ENCODE measurements at places on chromosomes 2 and 18.

DNA sequence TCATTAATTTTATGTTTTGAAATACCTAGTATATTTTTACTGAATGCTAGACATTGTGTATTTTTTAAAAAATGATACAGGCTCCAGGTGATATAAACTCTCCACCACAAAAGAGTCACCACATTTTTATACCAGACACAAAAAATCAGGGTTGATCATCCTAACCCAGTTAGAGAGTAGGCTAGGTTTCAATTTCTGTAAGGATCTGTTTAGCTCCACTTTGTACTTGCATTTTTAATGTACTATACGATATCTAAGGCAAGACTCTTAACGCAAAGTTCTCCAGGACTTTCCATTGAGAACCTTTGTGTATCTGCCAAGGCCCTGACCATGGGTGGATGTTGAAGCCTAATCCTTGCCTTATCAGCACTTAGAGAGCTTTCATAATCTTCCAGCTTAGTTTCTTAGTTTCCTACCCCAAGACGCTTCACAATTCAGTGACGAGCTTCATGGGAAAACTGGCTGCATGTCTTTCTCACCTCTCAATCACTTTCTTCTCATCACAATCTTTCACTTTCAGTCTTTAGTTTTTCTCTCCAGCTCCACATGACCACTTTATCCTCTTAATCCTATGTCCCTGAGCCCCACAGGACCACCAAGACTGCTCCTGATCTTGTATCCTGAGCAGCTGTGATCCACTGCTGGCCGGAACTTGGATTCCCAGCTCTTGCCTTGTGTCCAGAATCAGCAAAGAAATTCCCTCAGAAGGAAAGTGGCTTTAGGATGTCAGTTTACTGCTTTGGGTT, 635.8 kb downstream of the RNF144A start:
- H3K4me1 ChIP-seq = no peaks in the 10 kb centered on the region
- no peak overlapping the region for H3K4me3 ChIP-seq
- no peak for DNase-seq

GRCh38 chr2:154142480-154142879, 270.8 kb downstream of the GALNT13 start:
- no peaks in the 10 kb centered on the region for H3K27me3 ChIP-seq
- H3K4me1 ChIP-seq = no peaks in the 10 kb centered on the region
- H3K4me3 ChIP-seq = no peak overlapping the region

DNA sequence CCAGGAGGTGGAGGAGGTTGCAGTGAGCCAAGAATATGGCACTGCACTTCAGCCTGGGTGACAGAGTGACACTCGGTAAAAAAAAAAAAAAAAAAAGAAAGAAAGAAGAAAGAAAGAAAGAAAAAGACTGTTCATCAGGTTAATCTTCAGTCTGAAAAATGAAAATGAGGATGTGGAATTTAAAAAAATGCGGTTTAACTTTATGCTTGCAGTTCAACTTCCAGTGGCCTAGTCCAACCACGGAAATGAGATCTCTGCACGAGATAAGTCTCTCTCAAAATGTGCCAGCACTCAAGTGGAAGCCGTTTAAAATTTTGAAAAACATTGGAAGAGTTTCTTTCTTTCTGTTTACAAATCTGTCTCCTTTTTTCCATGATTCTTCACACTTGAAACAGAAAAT, 112.1 kb downstream of the DOCK10 start:
- no peaks in the 10 kb centered on the region for H3K36me3 ChIP-seq
- peaks cover 82% of the 10 kb centered on the region for H3K4me1 ChIP-seq
- no peak overlapping the region for H3K4me3 ChIP-seq

GRCh38 chr2:20225294-20226151, 593 bp upstream of the SDC1 start:
- peak overlapping the region; percentile 73 for H3K4me3 ChIP-seq
- H3K27ac ChIP-seq = peak overlapping the region; percentile 94
- H3K27me3 ChIP-seq = no peaks in the 10 kb centered on the region
- peaks cover 32% of the 10 kb centered on the region for H3K4me1 ChIP-seq
- no peak for DNase-seq

GRCh38 chr2:191355170-191355758, 110.1 kb downstream of the MYO1B start:
- H3K27ac ChIP-seq = no peak overlapping the region
- H3K4me1 ChIP-seq = no peaks in the 10 kb centered on the region
- H3K4me3 ChIP-seq = no peak overlapping the region
- no peaks in the 10 kb centered on the region for H3K27me3 ChIP-seq
- no peak for DNase-seq
- no peaks in the 10 kb centered on the region for H3K36me3 ChIP-seq

DNA sequence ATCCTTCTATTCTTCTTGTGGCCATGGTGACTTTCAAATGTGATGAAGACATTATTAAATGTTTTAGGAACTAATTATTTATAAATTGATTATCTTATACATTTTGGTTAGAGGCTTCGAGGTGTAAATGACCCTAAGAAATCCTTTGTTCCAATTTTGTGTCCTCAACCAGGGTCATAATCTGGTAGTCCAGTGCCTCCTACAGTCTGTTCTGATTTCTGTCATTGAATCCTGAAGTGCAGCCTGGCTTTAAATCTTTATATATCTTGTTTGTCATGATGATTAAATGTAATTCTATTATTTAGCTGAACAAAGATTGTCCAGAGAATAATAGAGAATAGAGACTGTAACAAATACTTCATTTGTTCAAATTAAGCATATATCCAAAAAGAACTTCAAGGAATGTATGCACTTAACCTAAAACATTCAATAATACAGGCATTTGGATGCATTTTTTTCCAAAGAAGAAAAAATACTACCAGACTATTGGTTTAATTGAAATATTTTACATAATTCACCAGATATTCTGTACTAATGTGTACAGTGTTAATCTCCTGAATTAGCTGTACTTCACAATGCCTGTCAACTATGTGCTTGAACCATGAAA, 89.8 kb downstream of the PRPF40A start:
- H3K27ac ChIP-seq = no peak overlapping the region
- no peaks in the 10 kb centered on the region for H3K27me3 ChIP-seq
- peaks cover 22% of the 10 kb centered on the region for H3K36me3 ChIP-seq
- DNase-seq = no peak

DNA sequence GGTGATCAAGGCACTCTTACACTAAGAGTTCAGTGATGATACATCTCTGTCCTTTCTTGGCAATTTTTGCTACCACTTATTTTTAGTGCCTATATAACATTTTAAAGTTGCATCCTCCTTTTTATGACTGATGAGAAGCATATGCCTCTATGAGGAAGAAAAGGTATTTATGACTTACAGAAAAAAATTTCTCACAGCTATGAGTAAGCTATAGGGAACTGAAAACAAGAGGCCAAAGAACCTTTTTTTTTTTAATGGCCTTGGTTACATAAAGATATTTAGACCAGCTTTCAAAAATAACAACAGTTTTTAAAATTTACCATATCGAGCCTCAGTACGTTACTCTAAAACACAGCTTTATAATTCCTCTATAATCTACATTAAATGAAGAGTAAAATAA, 21.3 kb downstream of the MBD5 start:
- H3K36me3 ChIP-seq = no peaks in the 10 kb centered on the region
- H3K4me1 ChIP-seq = no peaks in the 10 kb centered on the region
- no peak overlapping the region for H3K4me3 ChIP-seq

DNA sequence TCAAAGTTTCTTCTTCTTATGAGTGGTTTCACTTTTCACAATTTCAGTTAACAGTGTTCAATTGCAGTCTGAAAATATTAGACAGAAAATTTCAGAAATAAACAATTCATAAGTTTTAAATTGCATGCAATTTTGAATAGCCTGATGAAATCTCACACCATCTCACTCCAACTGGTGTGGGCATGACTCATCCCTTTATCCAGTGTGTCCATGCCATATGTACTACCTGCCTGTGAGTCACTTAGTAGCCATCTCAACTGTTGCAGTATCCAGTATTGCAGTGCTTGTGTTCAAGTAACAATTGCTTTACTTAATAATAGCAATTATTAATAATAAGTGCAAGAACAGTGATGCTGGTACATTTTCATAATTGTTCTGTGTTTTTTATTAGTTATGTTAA, 1202.5 kb downstream of the DSC3 start:
- H3K27me3 ChIP-seq = no peaks in the 10 kb centered on the region
- H3K4me1 ChIP-seq = no peaks in the 10 kb centered on the region
- DNase-seq = no peak
- H3K4me3 ChIP-seq = no peak overlapping the region

DNA sequence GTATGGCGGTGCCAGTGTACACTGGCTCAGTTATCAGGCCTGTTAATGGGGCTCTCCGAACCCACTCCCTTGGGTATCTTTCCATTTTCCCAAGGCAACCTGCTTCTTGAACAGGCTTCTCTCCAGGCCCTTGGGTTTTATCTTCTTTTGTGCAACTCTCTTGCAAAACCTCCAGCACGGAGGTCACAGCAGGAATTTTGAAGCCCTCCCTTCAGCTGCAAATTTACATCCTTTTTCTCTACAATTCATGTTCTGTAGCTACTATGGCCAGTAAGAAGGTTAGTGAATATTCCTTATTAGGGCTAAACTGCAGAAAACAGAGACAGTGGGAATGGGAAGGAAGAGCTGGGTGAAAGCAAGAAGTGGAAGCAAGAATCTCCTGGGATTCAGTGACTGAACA, 10.4 kb upstream of the NPAS2 start:
- H3K4me3 ChIP-seq = no peak overlapping the region
- no peaks in the 10 kb centered on the region for H3K27me3 ChIP-seq
- no peaks in the 10 kb centered on the region for H3K4me1 ChIP-seq
- H3K27ac ChIP-seq = no peak overlapping the region
- H3K36me3 ChIP-seq = no peaks in the 10 kb centered on the region

GRCh38 chr2:38065502-38066135, 10.3 kb downstream of the CYP1B1 start:
- no peak overlapping the region for H3K4me3 ChIP-seq
- no peaks in the 10 kb centered on the region for H3K4me1 ChIP-seq
- H3K27me3 ChIP-seq = no peaks in the 10 kb centered on the region
- no peaks in the 10 kb centered on the region for H3K36me3 ChIP-seq

GRCh38 chr18:45715212-45715780, 8.7 kb upstream of the SLC14A1 start:
- no peak for DNase-seq
- no peaks in the 10 kb centered on the region for H3K27me3 ChIP-seq
- no peaks in the 10 kb centered on the region for H3K4me1 ChIP-seq
- no peaks in the 10 kb centered on the region for H3K36me3 ChIP-seq
- H3K27ac ChIP-seq = no peak overlapping the region

- H3K27ac ChIP-seq = no peak overlapping the region
- H3K36me3 ChIP-seq = no peaks in the 10 kb centered on the region
These were observed 1144.7 kb upstream of the PIK3C3 start for GRCh38 chr18:40810372-40810771.

DNA sequence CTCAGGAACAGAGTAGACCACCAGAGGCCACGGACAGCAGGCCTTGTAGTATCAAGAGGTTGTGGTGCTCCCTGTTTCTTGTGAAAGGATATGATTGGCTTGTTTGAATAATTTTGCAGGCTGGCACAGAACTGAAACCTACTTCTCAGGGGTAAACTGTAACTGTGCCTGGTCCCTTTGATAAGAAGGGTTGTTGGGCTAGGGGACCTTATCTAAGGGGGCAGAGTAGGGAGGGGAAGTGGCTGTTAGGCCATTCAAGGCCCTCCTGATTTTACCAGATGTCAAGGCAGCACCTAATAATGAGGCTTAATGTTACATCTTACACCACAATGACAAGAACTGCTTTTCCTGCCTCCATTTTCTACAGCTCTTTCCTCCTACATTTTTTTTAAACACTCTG, 45.6 kb downstream of the GPR39 start:
- H3K4me1 ChIP-seq = no peaks in the 10 kb centered on the region
- DNase-seq = no peak
- H3K36me3 ChIP-seq = no peaks in the 10 kb centered on the region

DNA sequence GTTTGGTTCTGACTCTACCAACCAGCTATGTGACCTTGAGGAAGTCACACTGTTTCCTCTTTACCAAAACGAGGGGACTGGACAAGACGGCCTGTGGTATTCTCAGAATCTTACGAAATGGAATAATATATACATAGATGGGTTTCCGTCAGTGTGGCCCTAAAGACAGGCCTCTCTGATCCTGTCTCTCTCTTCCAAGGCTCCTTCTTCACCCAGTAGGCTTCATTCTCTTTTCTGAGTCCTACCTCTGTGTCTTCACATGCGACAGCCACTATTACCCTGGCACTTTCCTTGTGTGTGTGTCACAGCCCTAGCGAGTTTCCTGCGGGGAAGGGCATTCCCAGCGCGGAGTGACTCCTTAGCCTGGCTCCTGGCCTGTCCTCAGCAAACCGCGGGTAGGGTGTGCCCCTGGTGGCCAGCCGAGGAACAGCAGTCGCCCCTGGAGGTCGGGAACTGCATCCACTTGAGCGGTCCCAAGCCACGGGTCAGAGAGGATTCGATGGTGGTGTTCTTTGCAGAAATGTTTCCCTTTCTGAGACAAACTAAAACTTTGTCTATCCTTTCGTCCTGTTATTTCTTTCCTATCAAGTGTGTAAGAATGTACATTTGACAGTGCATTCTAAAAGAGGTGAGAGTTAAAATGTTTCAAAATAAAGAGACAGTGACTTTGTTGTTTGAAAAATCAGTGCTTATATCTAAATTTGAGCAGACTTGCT, 63.3 kb downstream of the RAB31 start:
- no peaks in the 10 kb centered on the region for H3K36me3 ChIP-seq
- no peak for DNase-seq
- peaks cover 29% of the 10 kb centered on the region for H3K4me1 ChIP-seq
- no peaks in the 10 kb centered on the region for H3K27me3 ChIP-seq
- H3K27ac ChIP-seq = peak overlapping the region; percentile 54

Measured in vagina (tissue), 2 donors.